Activated CD8-positive, alpha-beta T cell treated with anti-CD3 and anti-CD28 coated beads for 36 hours (primary cell): ENCODE measurements at places on chromosomes 7 and 10. TPM values are rescaled to one million over a fixed set of nuclear protein-coding genes. Genes with fewer than 3 reads are reported as not detected.

Gene ZNF804B
- total RNA-seq = not detected

Gene RASA4B
- total RNA-seq = 26.0 TPM

DNA sequence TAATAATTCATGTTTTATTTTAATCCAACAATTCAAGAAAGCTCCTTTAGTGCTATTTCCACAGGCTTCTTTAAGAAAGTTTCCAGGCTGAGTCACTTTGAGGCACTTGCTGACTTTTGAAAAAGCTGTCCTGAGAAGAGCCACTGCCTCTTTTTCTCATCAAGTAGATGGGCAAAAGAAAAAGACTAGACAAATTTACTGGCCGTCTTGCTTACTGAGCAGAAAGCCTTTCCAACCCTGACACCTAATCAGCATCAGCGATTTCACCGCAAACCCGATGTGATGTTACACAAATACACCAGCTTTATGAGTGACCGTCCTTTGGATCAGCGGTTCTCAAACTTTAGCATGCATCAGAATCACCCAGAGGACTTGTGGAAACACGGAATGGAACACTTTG, 24.3 kb downstream of the CTTNBP2 start:
- no peak overlapping the region for H3K27ac ChIP-seq
- no peak overlapping the region for H3K4me3 ChIP-seq
- no peak for DNase-seq
- peaks cover 10% of the 10 kb centered on the region for H3K27me3 ChIP-seq

DNA sequence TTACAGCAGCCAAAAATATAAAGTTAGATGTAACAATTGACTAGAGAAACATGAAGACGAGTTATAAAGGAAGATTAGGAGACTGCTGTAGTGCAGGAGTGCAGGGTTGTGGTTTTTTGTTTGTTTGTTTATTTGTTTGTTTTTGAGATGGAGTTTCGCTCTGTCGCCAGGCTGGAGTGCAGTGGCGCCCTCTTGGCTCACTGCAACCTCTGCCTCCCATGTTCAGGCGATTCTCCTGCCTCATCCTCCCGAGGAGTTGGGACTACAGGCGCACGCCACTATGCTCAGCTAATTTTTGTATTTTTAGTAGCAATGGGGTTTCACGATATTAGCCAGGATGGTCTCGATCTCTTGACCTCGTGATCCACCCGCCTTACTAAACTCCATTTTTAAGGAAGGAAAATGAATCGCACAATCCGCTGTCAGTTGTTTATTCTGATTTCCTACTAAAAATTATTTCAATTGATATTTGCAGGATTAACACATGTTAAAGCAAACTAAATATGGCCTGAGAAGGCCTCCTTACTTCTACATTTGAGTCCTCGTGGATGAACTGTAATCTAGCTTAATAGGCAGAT, 233.3 kb downstream of the NSUN6 start:
- no peak overlapping the region for H3K4me3 ChIP-seq
- no peaks in the 10 kb centered on the region for H3K4me1 ChIP-seq
- H3K27me3 ChIP-seq = peaks cover 2% of the 10 kb centered on the region
- no peaks in the 10 kb centered on the region for H3K36me3 ChIP-seq
- H3K27ac ChIP-seq = no peak overlapping the region

DNA sequence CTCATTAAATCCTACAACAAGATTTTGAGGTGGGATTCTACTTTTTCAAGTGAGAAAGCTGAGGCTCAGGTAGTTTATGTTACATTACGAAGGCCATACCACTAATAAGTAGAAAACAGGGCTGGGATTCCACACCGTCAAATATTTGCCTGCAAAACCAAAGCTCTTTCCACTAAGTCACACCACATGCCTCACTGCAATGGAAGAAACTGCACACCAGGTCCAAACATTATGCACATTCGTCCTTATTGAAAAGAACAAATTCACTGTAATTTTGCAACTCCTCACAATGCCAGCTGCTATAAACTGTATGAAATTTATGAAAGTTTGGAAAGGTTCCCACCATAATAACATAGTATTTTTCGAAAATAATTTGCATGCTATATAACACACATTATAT, 66.5 kb downstream of the DGKB start:
- H3K27ac ChIP-seq = no peak overlapping the region
- H3K4me3 ChIP-seq = no peak overlapping the region
- DNase-seq = no peak
- H3K27me3 ChIP-seq = no peaks in the 10 kb centered on the region

GRCh38 chr10:50674469-50675254, 50.9 kb upstream of the SGMS1 start:
- DNase-seq = no peak
- H3K4me1 ChIP-seq = peaks cover 13% of the 10 kb centered on the region
- no peak overlapping the region for H3K27ac ChIP-seq
- H3K4me3 ChIP-seq = no peak overlapping the region
- peaks cover 4% of the 10 kb centered on the region for H3K36me3 ChIP-seq
